ENCODE measurements at places on chromosomes 12 and 14. TPM values are rescaled to one million over a fixed set of nuclear protein-coding genes. Genes with fewer than 3 reads are reported as not detected.

The CCDC38 gene
- total RNA-seq, result not detected

DNA sequence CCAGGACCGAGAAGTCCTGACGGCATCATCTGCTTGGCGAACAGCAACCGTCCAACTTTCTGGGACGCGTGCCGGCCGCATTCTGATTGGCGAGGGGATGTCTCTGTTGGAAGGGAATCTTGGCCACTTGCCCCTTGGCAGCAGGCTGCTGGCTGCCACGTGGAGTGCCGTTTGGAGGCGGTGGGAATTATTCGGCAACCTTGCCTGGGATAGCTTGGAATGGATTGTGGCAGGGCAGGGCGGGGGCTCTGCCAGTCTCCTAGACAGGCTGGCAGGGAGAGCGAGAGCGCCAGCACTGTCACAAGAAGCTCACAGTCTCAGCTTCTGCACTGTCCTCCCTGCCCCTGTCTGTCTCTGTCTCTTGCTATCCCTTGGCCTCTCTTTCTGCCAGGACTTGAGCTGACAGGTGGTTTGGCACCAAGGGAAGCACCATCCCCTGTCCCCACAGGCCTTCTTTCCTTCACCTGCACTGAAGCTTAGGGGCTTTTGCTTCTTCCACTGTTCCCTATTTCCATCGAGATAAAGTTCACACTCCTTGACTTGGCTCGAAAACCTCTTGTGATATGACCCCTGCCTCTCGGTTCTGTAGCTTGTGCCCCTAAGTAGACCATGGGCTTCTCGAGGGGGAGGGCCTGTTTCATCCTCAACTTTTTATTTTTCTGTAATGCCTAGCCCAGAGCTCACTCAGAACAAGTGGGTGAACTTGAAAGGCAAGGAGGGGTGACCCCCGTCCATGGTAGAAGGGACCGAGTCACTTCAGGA lies 201.9 kb downstream of the PHETA1 start:
- DNase-seq, result no peak

DNA sequence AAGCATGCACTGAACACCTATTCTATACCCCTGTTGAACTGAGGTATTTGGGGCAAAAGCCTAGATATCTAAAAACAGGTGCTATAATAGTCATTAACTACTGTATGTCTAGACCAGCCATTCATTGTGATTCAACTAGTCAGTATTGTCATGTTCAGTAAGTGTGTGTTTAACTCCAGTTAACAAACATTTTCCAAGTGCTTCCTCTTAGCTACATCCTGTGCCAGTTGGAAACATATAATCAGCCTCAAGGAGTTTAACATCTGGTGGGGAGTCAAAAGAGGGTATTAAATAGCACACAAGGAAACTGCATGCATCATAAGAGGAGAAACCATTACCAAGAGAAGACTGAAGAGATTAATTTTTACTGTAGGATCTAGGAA lies 20.4 kb downstream of the TMTC1 start:
- no peak for DNase-seq

GRCh38 chr12:39341179-39341578 lies 101.7 kb downstream of the KIF21A start:
- DNase-seq, result no peak

All from RPMI7951 (cell line).